Upper lobe of left lung (tissue), 6 donors: ENCODE measurements at places on chromosomes 2 and 18. TPM values are rescaled to one million over a fixed set of nuclear protein-coding genes. Genes with fewer than 3 reads are reported as not detected.

CXCR1 gene
- total RNA-seq: 3.1 TPM

DNA sequence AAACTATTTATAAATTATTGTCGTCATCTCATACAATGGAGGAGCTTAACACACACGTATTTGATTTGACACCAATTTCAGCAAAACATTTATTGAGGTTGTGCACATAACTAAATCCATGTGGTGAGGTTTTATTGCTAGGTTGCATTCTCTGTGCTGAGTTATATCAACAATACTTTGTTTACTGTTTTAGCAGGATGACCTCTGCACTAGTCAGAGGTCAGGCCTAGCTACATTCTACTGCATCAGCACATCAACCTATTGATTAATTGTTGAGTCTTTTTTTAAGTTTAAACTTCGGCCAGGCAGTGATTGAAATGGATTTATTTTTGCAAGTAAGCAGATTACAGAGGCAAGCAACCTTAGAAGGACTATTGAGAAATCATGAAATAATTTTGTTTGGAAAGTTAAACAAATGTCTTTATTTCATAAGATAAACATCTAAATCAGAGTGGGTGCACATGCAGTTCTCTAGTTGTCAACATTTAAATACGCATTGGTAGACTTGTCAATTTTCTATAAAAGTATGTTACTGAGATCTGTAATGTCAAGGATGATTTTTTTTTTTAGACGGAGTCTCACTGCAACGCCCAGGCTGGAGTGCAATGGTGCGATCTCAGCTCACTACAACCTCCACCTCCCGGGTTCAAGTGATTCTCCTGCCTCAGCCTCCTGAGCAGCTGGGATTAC lies 75.2 kb upstream of the CD28 start:
- DNase-seq: no peak

- DNase-seq: no peak
These were observed 118.3 kb upstream of the NDUFV2 start for GRCh38 chr18:8984131-8984721.

DNA sequence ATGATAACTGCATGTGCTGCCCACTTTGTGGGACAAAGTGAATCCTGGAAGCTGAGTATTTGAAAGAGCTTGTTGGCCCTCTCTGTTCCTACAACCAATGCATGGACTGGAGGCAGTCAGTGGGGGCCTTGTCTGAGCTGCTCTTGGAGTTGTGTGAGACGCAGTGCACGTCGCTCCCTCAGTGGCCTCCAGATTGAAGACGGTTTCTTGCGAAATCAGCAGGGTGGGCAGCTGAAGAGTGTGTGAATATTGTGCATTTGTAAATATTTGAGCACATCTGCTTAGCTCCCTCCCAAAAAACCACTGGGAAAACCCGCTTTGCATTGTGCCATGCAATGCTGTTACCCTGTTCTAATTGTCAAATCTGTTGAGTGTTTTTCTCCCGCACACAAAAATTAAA lies 782.8 kb downstream of the PLCL1 start:
- no peak for DNase-seq

SH2D6 gene
- not detected for total RNA-seq

GRCh38 chr2:191351921-191352320 lies 106.7 kb downstream of the MYO1B start:
- no peak for DNase-seq

DNA sequence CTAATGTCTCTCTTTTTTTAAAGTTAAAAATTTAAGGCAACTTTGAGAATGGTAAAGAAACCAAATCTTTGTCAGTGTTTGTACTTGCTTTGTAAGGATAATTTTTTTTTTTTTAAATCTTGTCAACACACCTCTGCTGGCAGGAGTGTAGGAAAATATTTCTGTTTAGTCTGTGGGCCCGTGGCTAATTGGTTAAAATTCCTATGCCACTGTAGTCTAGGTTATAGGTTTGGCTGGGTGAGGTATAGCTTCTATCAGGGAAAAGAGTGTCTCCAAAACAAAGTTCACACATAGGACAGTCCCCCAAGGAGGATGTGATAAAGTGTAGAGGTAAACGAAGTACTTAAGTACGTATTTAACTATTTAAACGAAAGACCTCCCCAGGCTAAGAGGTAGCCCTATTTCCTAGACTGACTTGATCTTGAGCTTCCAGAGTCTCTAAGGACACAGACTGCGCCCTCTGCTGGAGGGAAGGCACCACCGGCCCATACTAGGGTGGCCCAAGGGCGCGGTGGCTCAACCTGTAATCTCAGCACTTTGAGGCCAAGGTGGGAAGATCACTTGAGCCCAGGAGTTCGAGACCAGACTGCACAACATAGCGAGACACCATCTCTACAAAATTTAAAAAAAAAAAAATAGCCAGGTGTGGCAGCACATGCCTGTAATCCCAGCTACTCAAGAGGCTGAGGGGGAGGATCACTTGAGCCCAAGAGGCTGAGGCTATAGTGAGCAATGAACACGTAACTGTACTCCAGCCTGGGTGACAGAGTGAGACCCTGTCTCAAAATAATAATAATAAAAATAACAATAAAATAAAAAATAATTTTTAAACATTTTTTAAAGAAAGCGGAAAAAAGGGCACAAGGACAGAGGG lies 8.9 kb downstream of the TEX44 start:
- no peak for DNase-seq

DNA sequence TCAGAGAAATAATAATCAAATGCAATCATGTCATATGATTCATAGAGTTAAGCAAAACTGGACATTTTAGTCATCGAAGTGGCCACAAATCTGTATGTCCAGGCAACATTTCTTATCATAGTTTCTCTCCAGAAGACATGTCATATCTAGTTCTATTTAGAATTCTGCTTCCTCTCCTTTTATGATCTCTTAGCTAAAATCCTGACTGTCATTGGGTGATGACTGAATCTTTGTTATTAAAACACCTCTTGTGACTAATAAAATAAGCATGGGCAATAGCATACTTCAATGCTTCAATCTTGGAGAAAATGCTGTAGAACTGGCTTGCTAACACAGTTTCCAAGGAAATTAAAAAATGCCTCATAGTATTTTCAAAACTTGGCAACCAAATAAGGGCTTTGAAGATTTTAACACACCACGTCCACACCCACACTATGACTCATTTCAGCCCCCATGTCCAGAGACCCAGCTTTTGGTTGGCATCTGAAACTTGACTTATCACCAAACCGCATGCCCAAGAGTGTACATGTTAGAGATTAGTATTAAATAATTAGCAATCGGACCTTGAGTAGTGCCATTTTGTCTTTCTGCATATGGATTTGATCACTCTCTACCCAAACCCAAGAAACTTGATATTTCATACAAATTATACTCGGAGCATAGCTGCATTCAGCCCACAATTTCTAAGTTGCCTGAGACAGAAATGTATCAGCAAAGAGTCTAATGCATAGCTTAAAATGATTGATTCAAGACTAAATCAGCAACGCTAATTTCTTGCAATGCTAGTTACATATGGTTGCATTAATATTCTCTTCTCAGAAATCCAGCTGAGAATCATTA lies 106.5 kb upstream of the ETAA1 start:
- no peak for DNase-seq

- no peak for DNase-seq
These were observed 33.4 kb upstream of the ABCA12 start for GRCh38 chr2:215171796-215172195.

DNA sequence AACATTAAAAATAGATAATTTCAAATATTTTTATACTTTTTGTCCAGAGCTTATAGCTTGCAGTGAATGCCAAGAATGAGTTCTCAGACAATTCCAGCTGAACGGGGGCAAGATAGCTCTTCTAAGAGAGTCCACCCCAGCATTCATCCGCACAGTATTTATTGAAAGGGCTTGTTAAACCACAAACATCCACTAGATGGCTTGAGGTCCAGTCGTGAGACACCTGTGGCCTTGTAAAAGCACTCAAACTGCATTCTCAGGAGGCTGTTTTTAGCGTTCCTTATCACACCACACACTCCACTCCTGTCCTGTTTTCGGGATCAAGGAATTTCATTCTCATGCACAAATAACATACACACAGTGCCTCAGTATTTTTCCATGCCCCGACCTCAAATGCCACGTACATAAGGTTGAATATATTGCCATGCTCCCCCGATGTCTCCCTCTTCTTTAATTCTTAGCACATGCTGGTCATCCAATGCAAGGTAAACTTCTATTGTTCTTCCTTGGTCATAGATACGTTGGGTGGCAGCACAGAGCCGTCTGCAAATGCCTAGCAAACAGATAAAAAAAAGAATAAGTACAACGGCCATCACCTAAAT lies 47.4 kb downstream of the DNAJC10 start:
- DNase-seq: no peak

DNA sequence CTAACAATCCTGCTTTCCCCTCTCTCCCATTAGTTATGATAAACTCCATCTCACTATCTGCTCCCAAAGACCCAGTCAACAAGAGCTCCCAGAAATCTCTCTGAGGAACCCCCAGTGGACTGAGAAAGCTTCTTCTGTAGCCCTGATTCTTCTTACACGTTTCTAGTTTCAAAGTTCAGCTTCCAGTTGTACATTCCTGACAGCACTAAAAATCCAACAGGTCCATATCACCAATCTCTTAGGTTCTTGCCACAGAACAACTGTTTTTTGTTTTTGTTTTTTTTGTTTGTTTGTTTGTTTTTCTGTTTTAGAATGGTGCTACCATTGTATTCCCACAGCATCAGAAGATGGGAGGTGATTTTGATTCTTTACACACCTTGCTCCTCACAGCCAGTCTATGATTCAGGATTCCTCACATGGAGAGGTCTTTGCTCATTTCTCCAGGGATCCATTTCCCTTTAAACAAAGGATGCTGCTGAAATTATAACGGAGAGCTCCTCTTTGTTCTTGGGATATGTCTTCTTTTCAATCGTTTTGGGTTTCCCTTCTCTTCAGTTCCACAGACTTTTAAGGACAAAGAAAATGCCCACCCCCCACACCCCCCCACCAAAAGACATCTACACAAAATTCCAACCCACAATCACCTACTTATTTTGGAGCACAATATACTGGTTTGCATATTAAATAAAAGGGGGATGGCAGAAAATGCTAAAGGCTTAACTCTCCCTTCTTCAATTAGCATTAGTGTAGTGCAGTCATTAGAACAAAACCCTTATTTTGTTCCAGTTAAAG lies 56.0 kb upstream of the COBLL1 start:
- DNase-seq: no peak

- DNase-seq: no peak
These were observed 85.3 kb upstream of the KLF7 start for GRCh38 chr2:207251022-207251421.

PSMA8 gene
- not detected for total RNA-seq

DNA sequence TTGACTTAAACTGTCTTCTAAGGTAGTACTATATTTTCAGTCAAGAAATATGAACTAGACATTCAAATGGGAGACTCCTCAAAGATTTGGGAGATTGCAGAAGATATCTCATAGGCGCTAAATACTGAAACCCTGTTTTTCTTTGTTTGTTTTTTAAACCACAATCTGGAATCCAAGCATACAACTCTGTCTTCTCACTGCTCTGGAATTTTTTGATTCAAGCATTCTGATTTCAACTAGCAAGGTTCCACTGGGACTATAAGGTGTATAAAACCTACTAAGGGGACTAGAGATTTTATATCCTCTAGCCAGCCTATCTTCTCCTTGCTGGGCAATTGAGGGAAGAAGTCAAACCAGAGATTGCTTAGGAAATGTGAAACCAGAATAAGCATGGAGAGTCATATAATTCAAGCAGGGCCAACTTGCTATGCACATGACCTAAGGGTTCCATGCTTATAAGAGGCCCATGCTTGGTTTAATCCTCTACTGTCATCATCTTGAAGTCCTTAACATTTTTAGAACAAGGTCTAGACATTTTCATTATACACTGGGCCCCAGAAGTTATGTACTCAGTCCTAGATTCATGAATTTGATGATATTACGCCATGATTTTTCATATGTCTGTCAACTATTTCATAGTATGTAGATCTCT lies 405.5 kb downstream of the PARD3B start:
- no peak for DNase-seq

DNA sequence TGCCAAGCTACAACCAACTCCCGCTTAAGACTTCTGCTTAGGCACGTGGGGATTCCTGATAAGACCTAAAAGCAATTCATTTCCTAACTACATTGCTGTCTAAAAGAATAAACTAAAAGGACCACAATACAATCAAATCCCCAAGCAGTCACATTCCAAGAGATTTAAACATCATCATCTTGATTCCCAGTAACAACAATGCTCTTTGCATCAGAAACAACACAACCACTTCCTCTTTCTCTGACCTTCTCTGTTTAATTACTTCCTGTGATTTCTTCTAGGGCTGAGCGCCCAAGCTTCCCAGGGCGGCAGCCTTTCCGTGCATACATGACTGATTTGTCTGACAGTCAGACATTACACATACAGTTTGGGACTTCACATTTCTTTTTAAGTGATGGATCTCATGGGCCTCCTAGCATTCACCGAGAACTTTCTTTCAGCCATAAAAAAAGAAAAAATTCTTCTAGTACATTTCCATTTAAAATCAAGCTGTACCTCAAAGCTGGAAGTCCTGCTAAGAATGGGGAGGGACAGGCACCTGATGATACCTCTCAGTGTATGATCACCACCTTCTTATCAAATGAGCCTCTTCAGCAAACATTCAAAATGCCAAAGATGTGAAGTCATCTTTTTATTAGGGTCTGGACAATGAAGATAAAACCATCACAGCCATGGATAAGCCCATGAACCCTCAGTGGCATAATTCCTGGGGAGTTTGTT lies 11.5 kb downstream of the SPRED2 start:
- no peak for DNase-seq

GRCh38 chr2:57698935-57699449 lies 347.6 kb upstream of the VRK2 start:
- no peak for DNase-seq
